ENCODE measurements at places on chromosomes 4 and X. TPM values are rescaled to one million over a fixed set of nuclear protein-coding genes. Genes with fewer than 3 reads are reported as not detected.

Gene BTK
- polyA plus RNA-seq: not detected

Gene NEXMIF
- polyA plus RNA-seq: 0.46 TPM

Gene ZNF711
- 28.7 TPM for polyA plus RNA-seq

Gene SLC25A6
- polyA plus RNA-seq: 460 TPM

Gene ZMAT1
- polyA plus RNA-seq: 8.2 TPM

Gene CTAG2
- not detected for polyA plus RNA-seq

Gene CYP2U1
- polyA plus RNA-seq: 6.1 TPM

Gene TNIP3
- polyA plus RNA-seq: 0.15 TPM

Gene CACNA1F
- 0.39 TPM for polyA plus RNA-seq

Gene CT45A3
- not detected for polyA plus RNA-seq

Gene AKAP14
- polyA plus RNA-seq: not detected

Gene MCTS1
- 54.1 TPM for polyA plus RNA-seq

Gene ZNF157
- not detected for polyA plus RNA-seq

Gene DMP1
- not detected for polyA plus RNA-seq

Gene PPBP
- 2.9 TPM for polyA plus RNA-seq

Gene HSFX4
- 1.7 TPM for polyA plus RNA-seq

Gene SPATA18
- polyA plus RNA-seq: 2.3 TPM

Gene MRPS18C
- polyA plus RNA-seq: 61.0 TPM

Gene RNF128
- 0.36 TPM for polyA plus RNA-seq

Gene SRPX
- 29.5 TPM for polyA plus RNA-seq

Gene HELT
- not detected for polyA plus RNA-seq

Gene TRMT44
- polyA plus RNA-seq: 13.3 TPM

Gene MID1IP1
- 8.6 TPM for polyA plus RNA-seq

Gene ADH7
- not detected for polyA plus RNA-seq

Gene APELA
- polyA plus RNA-seq: 0.30 TPM

Gene SH3RF1
- 15.4 TPM for polyA plus RNA-seq

Gene FGF13
- polyA plus RNA-seq: 96.0 TPM

Gene REELD1
- polyA plus RNA-seq: not detected

Gene ARSD
- polyA plus RNA-seq: not detected

Gene CTAG1A
- polyA plus RNA-seq: not detected

Gene SYTL4
- 5.8 TPM for polyA plus RNA-seq

Gene RBM46
- not detected for polyA plus RNA-seq

Gene SSX2B
- not detected for polyA plus RNA-seq

Data from muscle of arm (tissue), 14 donors.